Esophagus squamous epithelium (tissue), 5 donors: ENCODE measurements at places on chromosomes 4 and X.

- DNase-seq = no peak
Measured at GRCh38 chr4:174173360-174173759, 110.1 kb downstream of the FBXO8 start.

DNA sequence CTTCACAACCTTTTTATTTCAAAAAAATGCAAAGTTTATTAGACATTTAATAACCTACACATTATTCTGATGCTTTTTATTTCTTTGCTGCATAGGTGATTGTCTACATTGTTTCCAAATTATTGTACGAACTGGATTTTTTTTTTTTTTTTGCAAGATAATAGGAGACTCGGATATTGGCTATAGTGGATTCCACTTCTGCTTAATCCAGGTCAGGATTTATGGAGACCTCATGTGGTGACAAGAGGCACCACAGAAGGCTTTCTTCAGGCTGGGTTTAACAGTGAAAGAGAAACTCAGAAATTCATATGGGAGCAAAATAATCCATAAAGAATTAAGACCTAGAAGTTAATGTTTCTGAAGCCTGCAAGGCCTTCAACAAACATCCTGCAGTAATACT lies 2.4 kb upstream of the SLIT2 start:
- no peak for DNase-seq

GRCh38 chr4:56972389-56972788 lies 5.0 kb downstream of the NOA1 start:
- no peak for DNase-seq

- no peak for DNase-seq
Measured at GRCh38 chr4:23999714-24000469, 110.0 kb upstream of the PPARGC1A start.

DNA sequence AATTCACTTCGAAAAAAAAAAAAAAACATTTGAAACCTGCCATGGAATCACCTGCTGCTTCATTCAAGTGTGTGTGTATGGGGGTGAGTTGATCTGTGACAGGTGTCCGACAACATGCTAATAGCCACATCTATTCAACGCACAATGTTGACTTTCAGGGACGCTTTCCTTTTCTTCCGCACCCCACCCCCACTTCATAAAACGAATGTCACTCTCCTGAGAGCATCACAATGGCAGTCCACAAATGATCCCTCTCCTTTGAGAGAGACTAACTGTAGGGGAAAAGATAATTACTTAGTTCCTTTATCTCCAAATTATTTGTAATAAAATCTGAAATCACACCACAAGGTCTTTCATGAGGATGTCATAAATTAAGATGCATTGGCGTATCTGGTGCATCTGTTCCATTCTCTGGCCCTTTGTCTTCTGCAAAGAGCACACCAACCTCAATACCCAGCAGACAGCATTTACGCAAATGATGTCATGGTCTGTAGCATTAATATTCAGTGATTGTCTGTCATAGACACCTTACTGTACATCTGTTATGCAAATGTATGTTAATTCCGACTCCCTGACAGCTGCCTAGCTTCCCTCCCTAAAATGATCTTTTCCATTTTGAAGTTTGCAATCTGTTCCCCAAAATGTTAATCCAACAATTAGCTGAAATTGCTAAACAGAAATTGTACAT lies 640.0 kb upstream of the BOD1L1 start:
- DNase-seq = no peak

DNA sequence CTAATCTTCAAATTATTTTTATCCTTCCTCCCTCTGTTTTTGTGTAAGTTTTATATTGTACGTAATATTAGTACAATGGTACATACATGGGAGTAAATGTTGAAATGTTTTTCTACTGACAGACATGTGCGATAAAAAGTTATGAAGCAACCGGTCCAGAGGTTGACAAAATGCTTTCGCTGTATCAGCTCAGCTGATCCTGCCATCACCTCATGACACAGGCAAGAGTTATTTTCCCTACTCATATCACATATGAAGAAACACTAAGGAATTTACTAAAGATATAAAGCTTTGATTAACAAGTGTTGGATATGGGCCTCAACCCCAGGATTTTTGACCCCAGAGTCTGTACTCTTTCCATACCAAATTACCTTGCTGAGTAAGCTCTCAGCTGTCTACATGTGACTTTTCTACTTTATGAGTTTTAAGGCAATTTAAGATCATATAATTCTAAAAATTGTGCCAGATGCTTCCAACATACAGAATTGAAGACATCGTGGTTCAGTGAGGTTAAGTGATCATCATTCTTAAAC lies 50.0 kb downstream of the CLCN5 start:
- DNase-seq = no peak

DNA sequence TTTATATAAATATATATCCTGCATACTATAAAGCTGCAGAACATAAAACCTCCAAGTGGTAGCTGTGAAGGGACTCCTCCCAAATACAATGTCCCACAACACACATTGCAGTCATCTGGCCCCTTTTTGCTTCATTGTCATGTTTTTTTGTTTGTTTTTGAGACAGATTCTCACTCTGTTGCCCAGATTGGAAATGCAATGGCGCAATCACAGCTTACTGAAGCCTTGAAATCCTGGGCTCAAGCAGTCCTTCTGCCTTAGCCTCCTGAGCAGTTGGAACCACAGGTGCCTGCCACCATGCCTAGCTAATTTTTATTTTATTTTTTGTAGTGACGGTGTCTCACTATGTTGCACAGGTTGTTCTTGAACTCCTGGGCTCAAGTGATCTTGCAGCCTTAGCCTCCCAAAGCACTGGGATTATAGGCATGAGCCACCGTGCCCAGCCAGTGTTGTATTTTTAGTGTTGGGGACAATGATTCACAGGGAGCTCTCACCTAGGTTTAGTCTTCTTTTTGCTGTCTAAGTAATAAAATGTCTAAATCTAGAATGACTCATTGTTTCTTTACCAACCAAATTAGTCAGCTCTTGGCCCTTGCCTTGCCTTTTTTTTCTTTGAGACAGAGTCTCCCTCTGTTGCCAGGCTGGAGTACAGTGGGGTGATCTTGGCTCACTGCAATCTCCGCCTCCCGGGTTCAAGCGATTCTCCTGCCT lies 24.0 kb upstream of the XIAP start:
- DNase-seq = no peak

DNA sequence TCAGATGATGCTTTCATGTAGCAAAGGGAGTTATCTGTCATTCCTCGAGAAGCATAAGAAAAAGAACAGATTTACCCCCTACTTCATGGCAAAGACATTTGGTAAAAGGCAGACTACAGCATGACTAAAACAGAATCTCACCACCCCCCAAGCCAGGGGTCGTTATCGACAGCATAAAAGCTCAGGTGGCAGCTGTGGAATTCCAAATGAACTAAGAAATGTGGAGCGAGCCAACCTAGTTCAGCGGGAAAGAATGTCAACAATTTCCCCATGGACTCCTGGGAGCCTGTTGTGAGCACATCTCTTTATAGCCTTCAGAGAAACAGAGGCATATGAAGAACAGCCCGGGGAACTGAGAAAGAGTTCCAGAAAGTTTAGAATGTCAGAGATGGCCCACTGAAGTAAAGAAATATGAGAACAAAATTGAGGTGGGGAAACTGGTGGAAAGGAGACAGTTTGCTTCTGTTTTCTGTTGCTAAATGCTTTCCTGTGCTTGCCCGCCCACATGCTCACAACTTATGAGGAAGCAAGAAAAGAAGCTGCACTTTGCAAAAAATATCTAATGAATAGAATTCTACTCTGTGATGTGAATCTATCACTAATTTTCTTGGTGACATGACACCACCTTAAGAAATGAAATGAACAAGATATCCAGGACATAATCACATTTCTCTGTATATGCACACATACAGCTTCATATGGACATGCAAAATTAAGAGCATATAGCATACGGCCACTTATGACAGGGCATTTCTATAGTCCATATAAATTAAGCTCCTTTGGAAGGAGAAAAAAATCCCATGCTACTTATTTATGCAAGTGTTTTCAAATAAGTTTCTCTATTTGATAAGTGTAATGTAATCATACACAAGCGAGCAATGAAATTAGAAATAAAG lies 135.3 kb upstream of the MID1 start:
- DNase-seq = no peak

GRCh38 chr4:179596621-179597020 lies 2154.4 kb upstream of the AGA start:
- no peak for DNase-seq

- peak; percentile 16 for DNase-seq
Measured at GRCh38 chr4:70838666-70839588, 763 bp downstream of the GRSF1 start.

DNA sequence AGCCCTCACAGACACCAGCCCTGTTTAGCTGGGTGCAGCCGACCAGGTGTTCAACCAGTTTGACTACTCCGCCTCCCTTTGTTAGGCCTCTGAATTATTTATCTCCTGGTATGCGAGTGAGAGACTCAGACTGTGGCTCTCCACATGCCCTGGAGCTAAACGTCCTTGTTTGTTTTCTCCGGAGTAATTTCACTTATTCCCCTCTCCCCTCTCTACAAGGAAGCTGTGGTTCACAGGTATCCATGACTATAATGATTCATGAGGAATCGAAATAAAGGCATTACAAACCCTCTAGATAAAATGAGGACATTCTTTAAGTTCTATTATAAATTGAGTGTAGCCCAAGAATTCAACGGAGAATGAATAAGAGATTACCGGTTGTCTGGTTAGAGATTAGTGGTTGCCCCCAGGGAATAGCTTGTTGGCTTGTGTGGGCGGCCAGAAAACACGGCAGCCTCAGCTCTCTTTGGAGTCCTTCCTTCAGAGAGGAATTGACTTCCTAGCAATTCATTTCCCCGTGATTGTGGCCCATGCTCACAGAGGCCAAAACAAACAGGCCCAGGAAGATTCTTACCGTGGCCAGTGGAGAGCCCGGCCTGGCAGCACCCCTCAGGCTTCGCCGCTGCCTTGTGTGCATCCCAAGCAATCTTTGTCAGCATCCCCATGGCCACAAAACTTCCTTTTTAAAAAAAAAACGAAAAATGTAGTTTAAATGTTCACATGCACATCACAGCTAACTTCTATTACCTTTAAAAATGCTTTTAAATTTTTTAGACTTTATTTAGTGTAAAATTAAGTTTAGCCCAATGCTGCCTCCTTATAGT lies 60.2 kb upstream of the CBR4 start:
- DNase-seq = no peak

DNA sequence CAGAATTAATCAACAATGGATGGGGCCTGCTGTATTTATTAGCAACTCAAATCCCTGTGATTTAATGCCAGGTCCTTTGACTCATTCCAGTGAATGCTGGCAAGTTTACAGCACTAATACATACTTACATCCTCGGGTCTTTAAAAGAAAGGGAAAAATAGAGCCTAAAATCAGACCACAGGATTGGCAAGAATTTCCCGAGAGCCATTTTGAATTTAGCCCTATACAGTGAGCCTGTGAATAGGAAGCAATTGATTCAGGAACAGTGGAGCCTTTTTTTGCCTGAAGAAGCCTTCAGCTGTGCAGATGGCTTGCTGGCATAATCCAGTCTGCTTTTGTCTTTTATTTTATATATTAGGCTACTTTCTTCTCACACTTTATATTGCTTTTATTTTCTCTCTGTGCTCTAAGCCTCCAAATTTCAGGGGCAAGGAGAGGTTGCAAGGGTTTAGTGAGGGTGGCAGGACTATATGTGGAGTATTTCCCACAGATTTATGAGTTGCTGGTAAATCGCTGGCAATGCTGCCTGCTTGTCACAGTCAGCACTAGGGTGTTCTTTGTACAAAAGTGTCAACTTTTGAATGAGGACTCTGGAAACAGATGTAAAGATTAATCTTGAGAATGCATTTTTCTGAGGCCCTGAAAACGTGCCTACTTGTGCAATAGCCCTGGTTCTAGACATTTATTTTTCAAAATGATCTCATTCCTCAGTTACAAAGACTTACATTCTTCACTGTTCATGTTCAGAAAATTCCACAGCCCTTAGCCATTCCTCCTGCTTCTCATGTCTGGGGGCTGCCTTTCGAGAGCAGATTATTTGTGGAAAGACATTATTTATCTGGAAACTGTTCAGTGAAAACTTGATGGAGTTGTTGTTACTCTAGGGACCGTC lies 303.5 kb downstream of the SPRY1 start:
- DNase-seq = no peak

- no peak for DNase-seq
Measured at GRCh38 chr4:152085657-152086056, 324.9 kb upstream of the GATB start.

DNA sequence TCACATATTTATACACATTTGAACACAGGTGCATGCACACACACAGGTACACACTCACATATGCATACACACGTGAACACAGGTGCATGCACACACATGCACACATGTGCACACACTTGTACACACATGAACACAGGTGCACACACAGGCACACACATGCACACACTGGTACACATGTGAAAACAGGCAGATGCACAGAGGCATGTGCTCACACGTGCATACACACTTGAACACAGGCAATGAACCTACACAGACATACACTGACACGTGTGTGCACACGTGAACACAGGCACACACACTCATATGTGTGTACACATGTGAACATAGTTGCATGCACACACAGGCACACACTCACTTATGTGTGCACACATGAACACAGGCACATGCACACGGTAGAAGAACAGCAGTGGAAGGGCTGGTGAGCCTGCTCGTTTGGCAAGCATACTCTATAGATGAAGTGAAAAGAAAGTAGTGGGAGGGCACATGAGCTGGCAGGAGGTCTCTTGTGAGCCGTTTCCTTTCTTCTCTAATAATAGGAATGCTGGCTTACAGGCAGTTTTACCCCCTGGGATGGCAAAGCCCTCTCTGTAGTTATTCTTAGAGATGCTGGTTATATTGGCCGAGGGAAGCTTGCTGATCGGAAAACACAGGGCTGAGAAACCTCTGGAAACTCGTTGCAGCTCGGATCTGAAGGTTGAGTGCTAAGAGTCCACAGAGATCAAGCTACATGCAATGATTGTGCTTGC lies 279.6 kb upstream of the CLNK start:
- DNase-seq = no peak

GRCh38 chr4:185405296-185405999 lies 8.8 kb downstream of the ANKRD37 start:
- no peak for DNase-seq

- no peak for DNase-seq
Measured at GRCh38 chr4:153198719-153199118, 5.5 kb upstream of the TRIM2 start.

GRCh38 chr4:1775731-1776500 lies 17.2 kb upstream of the FGFR3 start:
- DNase-seq = no peak

DNA sequence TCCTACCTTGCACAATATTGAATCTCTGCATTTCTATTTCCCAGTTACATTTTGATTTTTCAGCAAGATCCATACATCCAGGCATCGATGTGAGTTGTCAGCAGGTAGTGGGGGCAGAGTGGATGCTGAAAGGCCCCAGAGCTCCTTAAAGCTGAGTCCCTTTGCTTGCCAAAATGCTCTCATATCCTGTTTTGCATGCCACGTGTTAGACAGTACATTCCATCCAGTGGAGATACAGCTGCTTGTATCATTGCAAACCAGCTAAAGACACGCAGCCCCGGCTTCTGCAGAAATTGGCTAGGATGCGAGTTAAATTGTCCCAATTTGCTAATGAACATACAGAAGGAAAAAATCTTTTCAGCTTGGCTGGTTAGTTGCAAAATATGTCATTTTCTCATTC lies 179.6 kb upstream of the MXRA5 start:
- DNase-seq = no peak

- DNase-seq = no peak
Measured at GRCh38 chr4:85600501-85600900, 125.6 kb downstream of the ARHGAP24 start.
